ENCODE measurements at places on chromosomes 11 and 22.
A peak's percentile ranks its signal among the peaks of the same experiment; 100 is the strongest.

DNA sequence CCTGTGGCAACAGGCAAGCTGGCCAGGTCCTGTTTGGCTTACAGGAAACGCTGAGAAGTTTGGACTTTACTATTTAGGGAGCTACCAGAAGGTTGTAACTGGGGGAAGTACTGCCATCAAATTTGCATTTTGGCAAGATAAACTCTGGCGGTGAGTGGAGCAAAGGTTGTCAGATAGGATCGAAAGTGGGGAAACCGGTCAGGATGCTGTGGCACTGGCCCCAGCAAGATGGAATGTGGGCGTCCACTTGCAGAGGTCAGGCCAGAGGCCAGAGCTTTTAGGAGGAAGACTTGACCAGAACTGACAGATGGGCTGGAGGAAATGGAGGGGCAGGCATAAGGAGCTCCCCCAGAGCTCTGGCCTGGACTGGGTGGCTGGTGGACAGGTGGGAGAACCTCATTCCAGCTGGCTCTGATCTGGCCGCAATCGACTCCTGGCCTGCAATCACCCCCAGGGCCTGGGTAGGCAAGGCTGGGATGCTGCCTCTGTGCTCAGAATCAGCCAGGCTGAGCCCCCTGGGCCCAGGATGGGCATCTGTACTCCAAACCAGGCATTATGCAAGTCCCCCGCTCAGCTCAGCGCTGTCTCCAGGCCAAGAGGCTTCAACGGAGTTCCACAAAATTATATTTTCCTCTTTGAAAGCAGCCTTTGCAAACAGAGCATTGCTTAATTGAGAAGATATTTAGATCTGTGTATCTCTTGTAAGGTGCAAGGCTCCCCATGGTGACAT is 178.3 kb upstream of the NECTIN1 start:
- DNase-seq = no peak

DNA sequence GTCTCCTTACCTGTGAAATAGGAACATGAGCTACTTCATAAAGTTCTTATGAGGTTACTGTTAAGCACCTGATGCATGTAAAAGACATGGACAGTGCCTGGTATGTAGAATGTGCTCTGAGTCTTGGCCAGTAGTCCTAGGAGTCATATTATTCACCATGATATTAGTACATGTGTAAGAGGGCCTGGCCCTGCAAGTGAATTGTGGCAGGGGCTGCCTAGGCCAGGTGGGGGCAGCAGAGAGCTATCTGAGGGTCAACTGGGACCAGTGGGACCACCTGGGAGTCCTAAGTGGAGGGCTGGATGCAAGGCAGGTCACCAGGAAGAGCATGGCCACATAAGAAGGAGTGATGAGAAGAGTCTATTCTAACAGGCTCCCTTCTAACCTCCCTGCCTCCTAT is 529.5 kb downstream of the SOX6 start:
- DNase-seq = peak; percentile 39

DNA sequence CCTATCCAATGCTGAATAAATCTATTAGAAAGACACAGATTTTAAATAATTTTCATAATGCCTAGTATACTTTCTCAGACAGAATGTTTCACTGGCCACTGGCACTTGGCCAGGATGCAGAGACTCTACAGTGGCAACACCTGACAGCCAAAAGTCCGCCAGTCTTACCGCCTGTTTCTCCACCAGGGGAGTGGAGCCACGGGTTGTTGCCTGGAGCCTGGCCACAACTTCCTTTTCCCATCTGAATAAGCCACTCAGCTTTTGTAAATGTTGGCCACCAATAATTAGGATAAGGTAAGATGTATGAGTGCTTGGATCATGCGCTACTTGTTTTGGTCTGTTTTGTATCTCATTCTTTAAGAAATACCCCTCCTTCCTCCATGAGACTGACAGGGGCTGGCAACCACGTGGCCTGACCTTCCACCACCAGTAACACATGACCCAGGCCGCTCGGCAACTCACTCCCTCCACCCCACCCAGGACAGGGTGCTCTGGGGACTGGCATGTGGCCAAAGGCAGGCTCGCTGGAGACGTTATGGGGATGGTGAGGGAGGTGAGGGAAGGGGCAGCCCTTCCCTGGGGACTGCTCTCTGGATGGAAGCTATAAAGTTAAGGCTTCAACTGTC is 93.0 kb upstream of the BID start:
- peak; percentile 44 for DNase-seq

DNA sequence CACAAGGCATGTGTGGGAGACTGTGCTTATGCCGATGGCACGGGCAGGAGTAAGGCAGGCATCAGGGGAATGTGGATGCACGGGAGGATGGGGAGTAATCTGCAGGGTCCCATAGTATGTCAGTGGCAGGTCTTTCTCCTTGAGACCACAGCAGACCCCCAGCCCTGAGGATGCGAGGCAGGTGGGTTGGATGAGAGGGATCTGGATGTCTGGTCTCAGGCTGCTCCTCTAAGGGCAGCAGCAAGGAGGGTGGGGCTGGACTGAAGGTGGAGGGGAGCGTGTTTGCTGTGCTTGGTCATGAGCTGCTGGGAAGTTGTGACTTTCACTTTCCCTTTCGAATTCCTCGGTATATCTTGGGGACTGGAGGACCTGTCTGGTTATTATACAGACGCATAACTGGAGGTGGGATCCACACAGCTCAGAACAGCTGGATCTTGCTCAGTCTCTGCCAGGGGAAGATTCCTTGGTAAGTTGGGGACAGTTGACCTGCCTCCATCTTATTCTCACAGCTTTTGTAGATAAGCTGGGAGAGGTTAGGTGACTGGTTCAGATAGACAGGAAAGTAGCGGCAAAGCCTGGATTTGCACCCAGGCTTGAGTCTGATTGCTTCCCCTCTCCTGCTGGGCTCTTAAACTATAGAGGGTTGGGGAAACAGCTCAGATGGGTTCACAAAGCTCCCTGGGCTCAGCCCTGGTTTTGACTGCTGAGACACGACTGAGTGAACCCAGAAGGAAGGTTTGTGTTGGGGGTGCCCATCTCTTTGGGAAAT is at the start of gene APOL1:
APOL1 (plus strand) TSS at position 380 of the 769 bp plus-strand sequence. CDS start 1,823 bp downstream, outside the sequence.
- no peak for DNase-seq

DNA sequence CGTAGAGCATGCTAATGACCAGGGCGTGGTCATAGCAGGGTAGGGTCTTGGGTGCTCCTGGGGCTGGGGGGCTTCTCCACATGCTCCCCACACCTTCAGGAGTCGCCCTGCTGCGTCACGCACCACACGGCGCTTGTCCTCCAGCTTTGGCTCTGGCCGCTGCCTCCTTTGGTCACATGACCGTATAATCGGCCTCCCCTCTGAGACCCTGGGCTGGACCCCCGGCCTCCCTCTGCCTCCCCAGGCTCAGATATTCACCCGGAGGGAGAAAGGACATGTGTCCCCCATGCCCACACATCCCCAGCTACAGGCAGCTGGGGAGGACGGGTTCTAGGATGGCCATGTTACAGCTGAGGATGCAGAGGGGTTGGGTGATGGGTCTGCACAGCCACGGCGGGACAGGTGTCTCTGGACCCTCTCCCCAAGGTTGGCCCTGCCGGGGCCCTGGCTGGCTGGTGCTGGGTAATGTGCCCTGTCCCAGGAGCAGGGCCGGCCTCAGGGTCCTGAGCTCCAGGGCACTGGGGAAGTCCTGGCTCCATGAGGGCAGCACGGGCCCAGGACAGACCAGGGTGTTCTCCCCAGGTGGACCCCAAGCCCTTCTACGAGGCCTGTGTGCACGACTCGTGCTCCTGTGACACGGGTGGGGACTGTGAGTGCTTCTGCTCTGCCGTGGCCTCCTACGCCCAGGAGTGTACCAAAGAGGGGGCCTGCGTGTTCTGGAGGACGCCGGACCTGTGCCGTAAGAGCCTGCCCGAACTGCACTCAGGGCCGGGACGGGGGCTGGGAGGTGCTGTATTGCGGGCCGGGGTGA is 14.5 kb downstream of the MUC2 start:
- no peak for DNase-seq

GRCh38 chr11:77381729-77382665 is 80.5 kb upstream of the GDPD4 start:
- DNase-seq = no peak

- no peak for DNase-seq
Observed at GRCh38 chr11:61838921-61839320, 10.8 kb downstream of the FADS2 start.
